T1000 (cell line): ENCODE measurements at places on chromosomes 1 and 21.
A peak's percentile ranks its signal among the peaks of the same experiment; 100 is the strongest.

DNA sequence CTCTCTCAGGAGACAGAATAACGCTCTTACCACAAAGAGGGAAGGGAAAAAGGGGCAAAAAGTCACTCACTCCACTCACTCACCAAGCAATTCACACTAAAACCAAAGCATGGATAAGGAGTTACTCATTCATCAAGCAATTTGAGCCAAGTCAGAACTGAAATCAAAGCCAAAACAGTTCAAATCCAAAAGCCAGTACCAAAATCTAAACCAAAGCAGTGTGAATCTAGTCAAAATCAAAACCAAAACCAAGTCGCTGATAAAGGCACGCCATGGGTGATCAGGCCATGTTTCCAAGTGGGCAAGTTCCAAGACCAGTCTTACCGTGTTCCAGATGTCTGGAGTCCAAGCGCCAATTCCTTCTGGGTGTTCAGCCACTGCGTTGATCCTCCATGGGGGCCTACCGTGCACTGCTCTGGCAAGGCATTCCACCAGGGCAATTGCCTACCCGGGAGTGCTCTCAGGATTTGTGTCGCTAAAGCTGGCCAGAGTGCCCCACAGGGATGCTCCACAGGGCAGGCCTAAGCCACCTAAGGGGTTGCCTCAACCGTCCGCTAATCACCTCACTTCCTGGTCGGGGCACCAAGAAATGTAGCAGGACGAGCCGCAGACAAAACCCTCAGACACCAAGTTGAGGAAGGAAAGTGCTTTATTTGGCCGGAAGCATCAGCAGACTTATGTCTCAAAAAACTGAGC is 142.3 kb downstream of the TRIM33 start:
- DNase-seq = no peak

- no peak for DNase-seq
These were observed 3.2 kb upstream of the UCK2 start for GRCh38 chr1:165824269-165824643.

DNA sequence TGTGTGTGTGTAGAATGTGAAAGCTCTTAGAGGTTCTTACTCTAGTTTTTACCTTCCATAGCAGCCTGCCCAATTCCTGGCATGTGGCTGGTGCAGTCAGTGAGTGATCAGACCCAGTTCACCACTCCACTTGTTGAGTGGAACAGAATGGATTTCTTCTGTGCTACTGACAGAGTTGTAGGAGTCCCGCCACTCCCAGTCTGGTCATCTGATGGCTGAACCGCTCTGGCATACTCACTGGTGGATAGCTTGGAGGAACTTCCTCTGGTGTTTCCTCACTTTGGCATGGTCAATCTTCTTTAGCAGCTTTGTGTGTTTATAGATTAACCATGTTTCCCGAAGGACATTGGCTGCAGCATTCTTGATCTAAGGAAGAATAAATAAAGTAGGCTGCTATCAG is 106.7 kb upstream of the ADAR start:
- DNase-seq = peak; percentile 6

DNA sequence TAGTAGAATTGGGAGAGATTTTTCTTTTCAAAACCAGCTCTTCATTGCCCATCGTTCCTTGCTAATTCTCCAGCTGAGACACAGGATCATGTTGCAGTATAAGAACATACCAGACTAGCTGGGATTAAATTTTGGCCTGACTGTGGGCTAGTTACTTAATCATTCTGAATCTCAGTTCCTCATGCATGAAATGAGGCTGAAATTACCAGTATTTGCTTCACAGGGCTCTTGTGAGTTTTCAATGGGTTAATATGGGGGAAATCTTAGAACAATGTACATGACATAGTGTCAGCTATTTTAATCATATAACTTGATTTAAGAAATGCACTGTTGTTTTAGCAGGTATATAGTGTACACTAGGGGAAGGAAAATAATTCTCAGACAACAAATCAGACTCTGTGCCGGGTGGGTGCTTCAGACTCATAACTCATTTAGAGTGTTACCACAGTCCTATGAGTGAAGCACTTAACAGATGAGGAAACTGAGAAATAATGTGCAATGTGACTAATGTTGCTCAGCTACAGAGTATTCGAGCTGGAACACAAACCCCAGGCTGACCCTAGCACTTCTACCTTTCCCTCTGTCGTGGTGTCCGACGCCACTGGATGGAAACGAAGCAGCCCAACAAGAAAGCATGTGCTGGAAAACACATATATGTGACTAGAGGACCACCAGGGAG is 137.6 kb upstream of the SGIP1 start:
- no peak for DNase-seq

- DNase-seq = no peak
These were observed 10.8 kb upstream of the PALMD start for GRCh38 chr1:99634971-99635624.

DNA sequence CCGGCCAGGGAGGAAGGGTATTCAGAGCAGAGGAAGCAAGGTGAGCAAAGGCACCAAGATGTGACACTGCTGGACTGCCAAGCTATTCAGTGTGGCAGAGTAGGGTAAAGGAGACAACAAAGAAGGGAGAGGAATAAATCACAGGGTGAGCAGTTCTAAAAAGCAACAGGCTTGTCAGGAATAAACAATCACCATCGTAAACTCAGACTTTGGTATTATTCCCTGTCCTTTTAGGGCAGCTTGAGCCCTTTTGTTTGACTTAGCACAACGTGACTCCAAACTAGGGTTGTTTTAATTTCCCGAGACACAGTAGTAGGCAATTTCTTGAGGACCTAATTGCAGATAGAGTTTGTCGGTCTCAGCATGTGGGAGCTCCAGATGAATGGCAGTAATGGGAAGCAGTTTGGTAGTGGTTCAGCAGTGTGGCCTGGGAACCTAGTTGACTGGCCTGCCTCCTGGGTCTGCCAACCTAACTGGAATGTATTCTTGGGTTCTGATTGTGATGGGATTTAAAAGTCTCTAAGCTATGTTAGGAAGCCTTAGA is 4.3 kb downstream of the CR1L start:
- DNase-seq = no peak

DNA sequence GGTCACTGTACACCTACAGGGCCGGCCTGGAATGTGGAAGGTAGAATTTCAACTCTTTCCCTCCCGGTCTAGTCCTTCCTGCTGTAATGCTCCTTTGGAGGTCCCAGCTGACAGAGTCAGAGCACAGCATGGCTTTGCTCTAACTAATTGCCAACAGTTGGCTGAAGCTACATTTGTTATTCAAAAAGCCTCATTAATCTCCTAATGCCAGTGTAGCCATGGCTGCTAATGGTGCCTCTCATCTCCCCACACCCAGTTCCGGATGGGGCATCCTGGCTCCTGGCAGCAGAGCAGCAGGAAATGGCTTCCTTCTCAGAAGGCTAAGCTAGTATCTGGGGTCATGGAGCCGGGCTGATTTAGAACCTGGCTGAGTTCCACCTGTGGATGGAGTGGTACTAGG is 18.7 kb upstream of the CAMK1G start:
- no peak for DNase-seq

DNA sequence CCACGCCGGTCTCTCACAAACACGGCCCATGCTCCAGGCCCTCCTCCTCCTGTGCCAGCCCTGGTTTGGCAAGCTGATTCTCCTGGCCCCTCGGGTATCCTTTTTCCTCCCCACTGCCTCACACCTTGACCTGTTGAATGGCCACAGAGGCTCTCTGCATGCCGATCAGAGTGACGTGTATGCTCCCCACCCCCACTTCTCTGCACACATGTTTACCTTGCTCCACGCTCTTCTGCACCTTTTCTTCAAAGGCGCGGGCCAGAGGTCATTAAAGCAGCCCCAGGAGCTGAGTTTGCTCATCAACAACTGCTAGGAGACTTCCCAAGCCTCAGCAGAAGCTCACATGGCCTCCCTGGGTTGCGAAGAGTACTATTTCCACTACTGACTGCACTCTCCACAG is 139.3 kb upstream of the EDN2 start:
- no peak for DNase-seq

DNA sequence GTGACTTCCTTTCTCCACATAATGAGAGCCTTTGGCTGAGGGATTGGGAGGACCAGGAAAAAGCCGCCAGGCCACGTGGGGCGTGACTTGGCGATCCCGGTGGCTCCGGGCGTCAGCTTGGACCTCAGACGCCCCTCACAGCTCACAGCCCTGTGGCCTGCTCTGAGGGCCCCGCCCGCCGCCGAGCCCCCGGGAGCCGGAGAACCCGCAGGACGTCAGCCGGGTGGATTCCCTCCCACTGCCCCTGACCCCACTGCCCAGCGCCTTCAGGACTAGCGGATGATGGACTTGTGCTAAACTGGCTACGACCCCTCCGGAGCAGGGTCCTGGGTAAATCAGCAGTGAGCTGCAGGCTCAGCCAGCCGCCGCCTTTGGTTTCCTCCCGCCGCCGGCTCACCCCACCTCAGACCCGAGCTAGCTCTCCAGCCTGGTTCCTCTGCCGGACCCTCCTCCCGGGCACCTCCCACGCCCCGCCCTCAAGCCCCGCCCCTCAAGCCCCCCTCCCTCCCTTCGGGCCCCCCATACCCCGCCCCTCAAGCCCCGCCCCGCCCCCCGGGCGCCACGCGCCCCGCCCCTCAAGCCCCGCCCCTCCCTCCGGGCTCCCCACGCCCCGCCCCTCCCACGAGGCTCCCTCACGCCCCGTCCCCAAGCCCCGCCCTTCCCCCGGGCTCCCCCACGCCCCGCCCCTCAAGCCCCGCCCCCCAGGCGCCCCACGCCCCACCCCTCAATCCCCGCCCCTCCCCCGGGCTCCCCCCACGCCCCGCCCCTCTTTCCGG is 10.0 kb upstream of the FAAP20 start:
- peak; percentile 82 for DNase-seq

- DNase-seq = no peak
These were observed 3.2 kb upstream of the SRM start for GRCh38 chr1:11062965-11063401.

DNA sequence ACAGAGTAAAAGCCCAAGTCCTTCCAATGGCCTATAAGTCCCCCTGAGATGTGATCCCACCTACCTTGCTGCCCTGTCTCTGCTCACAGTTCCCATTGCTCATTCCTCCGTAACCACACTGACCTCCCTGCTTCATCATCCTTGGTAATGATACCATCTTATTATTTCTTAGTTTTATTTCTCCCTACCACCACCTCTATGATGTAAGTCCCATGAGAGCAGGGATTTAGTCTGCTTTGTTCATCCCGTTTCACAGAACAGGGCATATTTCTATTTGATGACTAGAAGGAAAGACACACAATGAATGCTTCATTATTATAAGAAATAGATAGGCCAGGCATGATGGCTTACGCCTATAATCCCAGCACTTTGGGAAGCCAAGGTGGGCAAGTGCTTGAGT is 22.5 kb downstream of the NIBAN1 start:
- no peak for DNase-seq

- no peak for DNase-seq
These were observed 30.9 kb downstream of the LPAR3 start for GRCh38 chr1:84861988-84862644.

- DNase-seq = no peak
These were observed 182.5 kb downstream of the ZC3H11B start for GRCh38 chr1:219430419-219430818.

GRCh38 chr1:150558303-150558704 is 9.1 kb downstream of the ADAMTSL4 start:
- DNase-seq = no peak

GRCh38 chr21:27359141-27359540 is 392.3 kb upstream of the ADAMTS5 start:
- DNase-seq = no peak

DNA sequence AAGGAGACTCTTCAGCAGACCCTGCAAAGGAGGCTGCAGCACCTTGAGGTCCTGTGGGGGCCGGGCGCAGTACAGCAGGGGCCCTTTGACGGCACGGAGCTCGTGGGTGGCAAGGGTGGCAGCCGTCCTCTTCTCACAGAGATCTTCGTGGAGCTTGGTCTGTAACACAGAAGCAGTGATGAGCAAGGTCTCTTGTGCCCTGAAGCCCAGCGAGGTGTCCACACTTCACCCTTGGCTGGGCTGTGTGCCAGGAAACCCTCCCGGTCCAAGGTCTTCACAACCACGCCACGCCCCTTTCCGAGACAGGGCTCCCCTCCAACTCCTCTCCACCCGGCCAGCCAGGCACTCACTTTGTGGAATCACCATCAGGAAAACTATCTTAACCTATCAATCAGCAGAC is 11.3 kb downstream of the LRRC47 start:
- DNase-seq = no peak

- peak; percentile 27 for DNase-seq
These were observed 101.7 kb upstream of the BEND5 start for GRCh38 chr1:48878191-48878940.

DNA sequence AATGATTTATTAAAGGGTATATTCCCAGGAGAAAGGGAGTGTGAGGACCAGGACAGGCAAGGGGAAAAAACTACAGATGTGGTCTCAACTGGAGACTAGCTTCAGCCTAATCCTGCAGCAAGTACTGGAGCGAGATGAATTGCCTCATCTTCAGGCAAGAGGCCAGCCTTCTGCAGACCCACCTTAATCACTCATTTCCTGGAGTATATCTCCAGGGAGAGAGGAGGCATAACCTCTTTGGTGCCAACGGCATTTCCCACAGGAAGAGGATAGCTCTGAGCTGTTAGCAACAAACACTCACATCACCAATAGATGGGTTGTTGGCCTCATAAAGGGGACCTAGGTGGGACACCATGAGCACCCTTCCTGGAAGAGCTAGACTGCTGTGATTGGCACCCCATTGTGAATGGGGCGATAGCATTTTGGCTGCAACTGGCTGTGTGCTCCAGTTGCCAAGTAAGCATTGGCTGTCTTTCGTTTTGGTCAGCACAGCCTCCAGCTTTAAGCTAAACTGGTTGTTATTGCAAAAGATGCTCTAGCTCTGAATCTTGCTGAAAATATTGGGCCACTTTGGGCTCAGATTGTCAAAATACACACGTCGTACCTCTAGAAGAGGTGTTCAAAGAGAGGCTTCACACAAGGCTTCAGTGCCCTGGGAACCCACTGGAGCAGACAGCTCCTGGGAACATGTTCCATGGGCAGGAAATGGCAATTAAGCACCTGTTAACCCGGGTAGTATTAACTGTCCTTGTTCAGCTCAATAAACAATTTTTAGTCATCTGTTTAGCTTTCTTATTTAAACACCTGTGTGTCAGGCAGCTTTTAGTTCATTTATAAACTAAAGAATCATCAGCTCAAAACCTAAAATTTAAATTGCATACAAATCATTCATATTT is 314.8 kb upstream of the C1orf87 start:
- DNase-seq = peak; percentile 26

GRCh38 chr1:40264354-40264781 is 6.3 kb downstream of the ZMPSTE24 start:
- DNase-seq = no peak

GRCh38 chr1:10508511-10508951 is 33.8 kb downstream of the PEX14 start:
- DNase-seq = no peak

DNA sequence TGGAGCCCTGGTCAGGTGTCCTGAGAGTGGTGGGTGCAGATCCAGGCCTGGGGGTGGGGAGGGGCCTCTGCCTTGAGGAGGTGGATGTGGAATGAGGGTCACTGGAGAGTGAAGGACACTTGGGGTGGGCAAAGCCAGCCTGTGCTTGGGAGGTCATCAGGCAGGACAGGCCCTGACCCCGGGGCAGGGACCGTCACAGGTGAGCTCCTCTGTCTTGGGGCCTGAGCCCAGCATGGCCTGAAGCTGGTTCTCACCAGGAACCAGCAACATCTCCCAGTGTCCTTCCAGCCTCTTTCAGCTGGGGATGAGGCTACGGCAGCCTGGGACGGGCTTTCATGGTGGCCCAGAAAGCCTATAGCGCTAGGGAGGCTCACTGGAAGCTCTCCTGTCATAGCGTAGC is 831 bp upstream of the KRTAP10-2 start:
- DNase-seq = no peak

GRCh38 chr21:31193761-31194160 is 150.3 kb downstream of the TIAM1 start:
- no peak for DNase-seq

GRCh38 chr1:220918285-220918951 is 39.2 kb downstream of the HLX start:
- DNase-seq = no peak
